PC-9 (cell line): ENCODE measurements at places on chromosomes 5 and 9.
A peak's percentile ranks its signal among the peaks of the same experiment; 100 is the strongest.

GRCh38 chr9:125541840-125542243 lies 165.2 kb downstream of the MAPKAP1 start:
- DNase-seq, result no peak

GRCh38 chr5:146560205-146560812 lies 44.3 kb upstream of the GPR151 start:
- no peak for DNase-seq

DNA sequence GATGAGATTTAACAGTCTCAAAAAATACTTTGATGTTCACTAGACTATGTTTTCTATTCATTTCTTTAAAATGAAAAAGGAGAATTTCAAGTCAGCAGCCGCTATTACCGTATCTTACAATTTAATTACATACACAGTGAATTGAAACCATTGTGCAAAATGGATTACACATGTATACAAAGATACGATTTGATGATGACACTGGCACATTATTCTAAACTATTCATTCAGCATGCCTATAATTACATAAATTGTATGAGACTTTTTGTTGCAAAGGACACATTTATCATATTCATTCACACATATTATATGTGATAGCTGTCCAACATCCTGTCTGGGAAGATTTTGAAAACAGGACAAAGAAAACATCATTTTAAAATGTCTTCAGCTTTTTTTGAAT lies 118.3 kb upstream of the VCAN start:
- no peak for DNase-seq

DNA sequence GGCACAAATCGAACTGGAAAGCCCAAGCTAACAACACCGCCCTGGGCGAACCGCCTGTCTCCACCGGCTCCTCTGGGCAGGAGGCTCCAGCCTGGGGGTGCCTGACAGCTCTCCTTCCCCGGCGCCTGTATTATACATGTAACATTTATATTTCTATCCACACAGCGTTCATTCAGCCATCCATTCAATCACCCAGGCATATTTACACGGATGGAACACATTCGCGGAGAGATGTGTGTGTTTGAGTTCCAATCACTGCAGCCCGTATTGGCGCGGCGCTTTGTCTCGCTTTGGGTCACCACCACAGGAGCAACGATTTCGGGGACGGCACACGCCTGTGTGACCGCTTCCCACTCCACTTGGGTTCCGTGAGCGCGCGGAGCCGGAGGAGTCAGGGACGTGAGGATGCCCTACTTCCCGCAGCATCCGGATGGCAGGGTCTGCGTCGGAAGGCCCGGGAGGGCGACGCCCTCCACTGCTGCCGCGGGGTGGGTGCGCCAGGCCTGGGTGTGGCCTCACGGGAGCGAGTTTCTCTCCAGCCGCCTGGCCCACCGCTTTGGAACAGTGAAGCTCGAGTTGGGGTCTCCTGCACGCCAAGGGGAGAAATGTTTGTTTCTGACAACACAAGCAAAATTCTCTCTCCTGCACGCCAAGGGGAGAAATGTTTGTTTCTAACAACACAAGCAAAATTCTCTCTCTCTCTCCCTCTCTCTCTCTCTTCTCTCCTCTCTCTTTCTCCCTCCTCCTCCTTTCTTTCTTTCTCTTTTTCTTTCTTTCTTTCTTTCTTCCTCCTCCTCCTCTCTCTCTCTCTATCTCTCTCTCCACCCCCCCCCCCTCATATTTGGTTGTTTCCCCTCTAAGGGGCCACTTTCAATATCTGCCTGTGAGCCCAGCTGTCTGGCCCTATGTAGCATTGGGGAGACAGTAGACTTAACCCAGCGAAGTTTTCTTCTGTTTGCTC lies 1.1 kb upstream of the SV2C start:
- no peak for DNase-seq

DNA sequence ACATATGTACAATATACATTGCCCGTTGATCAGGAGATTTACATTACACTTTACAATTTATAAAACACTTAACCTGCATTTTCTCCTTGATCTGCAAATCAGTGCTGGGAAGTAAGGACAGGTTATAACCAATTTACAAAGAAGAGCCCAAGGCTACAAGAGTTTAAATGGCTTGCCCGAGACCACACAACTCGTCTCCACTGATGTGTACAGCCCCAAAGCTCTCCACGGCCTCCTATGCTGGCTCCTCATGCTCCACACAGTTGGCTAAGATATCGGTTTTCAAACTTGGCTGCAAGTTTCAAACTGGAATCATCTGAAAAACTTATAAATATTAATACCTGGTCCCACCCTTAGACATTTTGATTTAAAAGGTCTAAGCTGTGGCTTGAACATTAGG lies 10.3 kb downstream of the ACTL7B start:
- no peak for DNase-seq

DNA sequence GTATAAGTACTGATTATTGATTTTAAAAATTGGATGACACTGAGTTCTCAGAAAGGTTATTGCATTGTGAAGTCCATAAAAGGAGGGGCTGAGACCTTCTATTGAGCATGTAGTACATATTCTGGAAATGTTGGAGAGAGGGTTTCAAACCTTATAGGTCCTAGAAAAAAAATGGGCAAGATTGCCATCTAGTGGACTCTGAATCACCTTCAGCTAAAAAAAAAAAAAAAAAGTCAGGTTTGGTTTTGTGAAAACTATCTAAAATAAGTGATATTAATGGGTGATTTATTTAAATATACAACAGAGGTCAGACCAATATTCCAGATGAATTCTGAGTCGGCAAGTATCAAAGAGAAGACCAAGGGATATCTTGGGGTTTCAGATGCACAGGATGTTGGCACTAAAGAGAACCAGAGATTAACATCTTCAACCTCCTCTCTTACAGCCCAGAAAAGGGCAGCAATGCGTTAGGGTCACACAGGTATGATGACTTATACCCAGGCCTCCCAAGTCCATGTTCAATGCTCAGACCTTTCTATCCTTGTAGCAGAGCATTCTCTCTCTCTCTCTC lies 109.8 kb upstream of the NMUR2 start:
- no peak for DNase-seq

DNA sequence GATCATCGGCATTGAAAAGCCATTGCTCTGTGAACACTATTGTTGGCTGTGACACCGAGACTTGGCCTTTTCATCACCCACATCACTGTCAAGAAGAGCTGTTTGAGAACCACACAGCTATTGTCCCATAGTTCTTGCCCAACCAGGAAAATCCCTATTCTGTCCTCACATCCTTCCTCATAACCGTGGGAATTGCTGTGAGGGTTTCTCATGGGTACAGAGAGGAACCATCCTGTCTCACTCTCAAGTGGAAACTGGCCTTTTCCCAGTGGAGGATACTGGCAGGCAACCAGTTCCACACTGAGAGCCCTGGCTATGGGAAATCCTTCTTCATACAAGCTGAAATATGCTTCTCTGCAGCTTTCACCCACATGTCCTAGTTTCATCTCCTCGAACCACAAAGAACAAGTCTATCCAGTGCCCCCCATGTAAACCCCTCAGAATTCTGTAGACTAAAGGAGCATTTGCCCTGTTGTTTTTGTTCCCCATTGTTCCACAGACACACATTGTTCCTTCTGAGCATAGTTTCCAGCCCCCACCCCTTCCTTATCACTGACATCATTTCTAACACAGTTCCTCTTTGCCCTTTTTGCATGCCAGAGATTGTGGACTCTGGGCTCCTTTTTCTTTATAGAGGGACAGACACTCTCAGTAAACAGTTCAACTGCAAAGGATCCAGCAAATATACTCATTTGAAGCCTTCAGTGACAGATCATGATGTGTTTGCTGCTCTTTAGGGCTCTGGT lies 57.8 kb upstream of the C5orf46 start:
- no peak for DNase-seq

DNA sequence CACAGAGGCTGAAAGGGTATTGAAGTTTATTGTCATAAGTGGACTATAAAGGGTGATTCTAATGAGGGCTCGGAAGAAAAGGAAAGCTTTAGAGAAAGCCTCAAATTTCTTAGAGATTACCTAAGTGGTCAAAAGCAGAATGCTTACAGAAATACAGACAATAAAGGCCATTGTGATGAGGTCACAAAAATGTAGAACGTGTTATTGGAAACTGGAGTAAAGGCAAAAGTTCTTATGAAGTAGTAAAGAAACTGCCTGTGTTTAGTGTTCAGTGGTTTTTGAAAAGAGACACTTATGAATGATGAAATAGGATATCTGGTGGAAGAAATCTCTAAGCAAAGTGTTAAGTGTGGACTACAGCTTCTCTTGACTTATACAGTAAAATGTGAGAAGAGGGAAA lies 726.9 kb downstream of the DNAH5 start:
- no peak for DNase-seq

GRCh38 chr9:4986296-4986695 lies 1.2 kb downstream of the JAK2 start:
- DNase-seq, result no peak

- no peak for DNase-seq
These were observed 46.0 kb upstream of the AKNA start for GRCh38 chr9:114433720-114434255.

GRCh38 chr9:2013743-2014475 lies 1.2 kb upstream of the SMARCA2 start:
- DNase-seq, result no peak

DNA sequence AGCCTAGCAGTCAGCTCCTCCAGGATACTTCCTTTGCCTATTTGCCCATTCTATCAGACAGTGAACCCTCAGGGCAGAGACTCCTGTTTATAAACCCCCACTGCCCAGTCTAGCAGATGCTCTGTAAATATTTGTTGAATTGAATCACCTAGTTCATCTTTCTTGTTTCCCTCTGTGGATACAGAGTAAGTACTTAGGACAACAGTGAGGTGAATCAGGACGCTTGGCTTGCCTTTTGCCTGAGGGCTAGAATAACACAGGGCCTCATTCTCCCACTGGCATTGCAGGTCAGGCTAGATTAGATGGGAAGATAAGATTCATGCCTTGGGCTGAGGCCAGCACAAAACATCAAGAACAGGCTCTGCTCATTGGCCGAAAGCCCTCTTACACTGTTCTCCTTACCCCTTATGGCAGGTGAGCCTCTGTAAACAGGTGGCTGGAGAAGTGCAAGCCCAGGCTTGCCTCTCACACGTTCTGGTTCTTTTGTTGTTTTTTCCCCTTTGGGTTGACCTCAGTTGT lies 22.2 kb downstream of the TNFSF8 start:
- peak; percentile 100 for DNase-seq

DNA sequence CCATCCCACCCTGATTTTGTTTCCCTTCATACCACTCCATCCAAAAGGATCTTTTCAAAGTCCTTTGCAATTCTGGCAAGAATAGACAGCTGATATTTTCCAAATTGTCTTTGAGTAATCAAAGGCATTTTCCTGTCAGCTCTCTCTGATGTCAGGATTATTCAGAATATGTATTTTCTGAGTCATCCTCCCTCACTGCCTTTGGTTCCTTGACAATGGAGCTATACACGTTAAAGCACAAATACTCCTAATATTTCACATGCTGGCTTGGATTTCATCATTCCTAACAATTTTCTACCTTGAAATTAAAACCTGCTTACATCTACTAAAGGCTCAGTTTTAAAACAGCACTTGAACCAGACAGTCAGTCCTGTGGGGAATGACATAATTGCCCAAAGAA lies 379.4 kb downstream of the GADD45G start:
- no peak for DNase-seq

DNA sequence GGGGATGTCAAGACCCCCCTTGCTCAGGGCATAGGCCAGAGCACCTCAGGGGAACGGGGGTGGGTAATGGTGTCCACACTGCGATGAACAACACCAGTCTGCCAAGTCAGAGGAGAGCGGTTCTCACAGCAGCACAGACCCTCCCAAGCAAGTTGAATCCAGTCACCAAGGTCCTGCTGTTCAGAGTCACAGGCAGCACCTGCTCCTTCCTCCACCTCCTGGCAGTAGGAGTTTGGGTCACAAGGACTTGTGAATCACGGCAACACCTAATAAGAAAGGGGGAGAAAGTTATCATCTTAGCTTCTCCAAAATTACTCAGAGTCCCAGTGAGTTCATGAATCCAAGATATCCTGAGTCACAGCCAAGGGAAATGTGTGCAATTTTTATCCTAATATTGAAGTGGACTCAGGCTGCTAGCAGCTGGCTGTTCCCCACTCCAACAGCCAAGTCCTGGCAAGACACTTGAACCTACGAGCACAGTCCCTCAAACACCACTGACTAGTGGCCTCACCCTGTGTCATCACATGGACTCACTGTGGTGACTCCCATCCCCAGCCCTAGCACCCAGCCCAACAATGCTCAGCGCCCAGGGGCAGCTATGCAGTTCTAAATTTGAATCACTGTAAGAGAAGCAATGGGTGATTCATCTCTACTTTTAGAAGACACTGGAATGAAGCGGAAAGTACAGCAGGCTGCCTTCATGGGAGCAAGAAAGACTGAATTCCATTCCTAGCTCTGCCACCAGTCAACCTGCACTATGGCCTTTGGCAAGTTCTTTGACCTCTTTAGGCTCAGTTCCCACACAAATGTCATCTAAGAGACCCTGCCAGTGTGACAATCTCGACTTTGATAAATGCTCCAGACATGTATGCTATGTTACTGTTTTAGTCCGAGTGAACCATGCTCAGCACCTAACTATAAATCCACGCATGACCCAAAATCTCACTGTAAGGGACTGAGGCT lies 113.7 kb downstream of the KLHL3 start:
- peak; percentile 48 for DNase-seq

GRCh38 chr9:122394265-122395125 lies 23.7 kb downstream of the PTGS1 start:
- no peak for DNase-seq

GRCh38 chr5:181160152-181160754 lies 12.9 kb downstream of the OR2V2 start:
- no peak for DNase-seq

- DNase-seq, result no peak
These were observed 136.9 kb upstream of the RFX3 start for GRCh38 chr9:3662671-3663070.

DNA sequence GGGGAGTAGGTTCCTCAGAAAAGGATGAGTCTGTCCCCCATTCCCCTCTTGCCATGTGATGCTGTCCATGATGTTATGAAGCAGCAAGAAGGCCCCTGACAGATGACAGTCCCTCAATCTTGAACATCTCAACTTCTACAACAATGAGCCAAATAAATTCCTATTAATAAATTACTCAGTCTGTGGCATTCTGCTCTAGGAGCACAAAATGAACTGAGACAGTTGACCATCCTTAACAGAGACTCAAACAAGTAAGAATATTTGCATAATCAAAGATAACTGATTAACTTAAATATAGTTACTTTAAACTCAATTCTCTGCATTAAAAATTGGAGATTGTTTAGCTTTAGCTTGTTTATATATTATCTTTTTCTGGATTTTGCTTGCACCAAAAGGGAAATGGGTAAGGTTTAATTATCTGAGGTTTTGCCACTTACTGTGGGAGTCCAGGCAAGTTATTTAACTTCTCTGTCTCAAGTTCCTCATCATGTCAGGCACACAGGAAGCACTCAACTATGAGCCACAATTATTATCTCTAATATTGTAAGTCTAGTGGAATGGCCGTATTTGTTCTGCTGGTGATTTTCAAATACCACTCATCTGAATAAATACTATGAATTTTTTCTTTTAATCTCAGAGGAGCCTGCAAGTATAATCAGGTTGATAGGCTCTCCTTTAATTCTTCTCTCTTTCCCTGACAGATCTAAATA lies 162.9 kb downstream of the TSSK1B start:
- DNase-seq, result no peak

GRCh38 chr9:81886665-81887064 lies 41.6 kb upstream of the SPATA31D4 start:
- no peak for DNase-seq

GRCh38 chr5:52181403-52181802 lies 606.3 kb upstream of the ITGA1 start:
- DNase-seq, result no peak
